T-helper 2 cell (primary cell): ENCODE measurements at places on chromosomes 12 and 14.

- DNase-seq, result peak; percentile 47
These were observed 1.3 kb downstream of the PRPH start for GRCh38 chr12:49296034-49296835.

DNA sequence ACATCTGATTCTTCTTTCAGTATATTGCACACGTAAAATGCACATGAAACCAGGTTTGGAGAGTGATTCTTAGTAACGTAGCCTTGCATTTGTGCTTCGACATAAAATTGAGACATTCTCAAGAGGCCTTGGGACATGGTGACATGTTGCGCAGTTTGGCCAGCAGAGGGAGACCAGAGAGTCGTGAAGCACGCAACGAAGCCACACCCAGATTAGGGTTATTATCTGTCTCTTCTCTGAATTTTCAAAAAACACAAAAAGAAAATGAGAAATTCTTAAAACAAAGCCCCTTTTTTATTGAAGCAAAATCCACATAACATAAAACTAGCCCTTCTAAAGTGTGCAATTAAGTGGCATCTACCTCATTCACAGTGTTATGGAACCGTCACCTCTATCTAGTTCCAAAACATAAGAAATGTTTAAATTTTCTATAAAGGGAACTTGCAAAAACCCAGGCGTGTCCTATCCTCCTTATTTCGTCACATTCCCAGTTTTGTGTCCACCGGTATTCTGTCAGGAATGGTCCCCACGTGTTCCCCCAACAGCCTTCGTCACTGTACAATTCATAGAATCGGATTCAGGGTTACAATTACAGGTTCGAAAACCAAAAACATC, 108.8 kb upstream of the ATF7IP start:
- peak; percentile 52 for DNase-seq

DNA sequence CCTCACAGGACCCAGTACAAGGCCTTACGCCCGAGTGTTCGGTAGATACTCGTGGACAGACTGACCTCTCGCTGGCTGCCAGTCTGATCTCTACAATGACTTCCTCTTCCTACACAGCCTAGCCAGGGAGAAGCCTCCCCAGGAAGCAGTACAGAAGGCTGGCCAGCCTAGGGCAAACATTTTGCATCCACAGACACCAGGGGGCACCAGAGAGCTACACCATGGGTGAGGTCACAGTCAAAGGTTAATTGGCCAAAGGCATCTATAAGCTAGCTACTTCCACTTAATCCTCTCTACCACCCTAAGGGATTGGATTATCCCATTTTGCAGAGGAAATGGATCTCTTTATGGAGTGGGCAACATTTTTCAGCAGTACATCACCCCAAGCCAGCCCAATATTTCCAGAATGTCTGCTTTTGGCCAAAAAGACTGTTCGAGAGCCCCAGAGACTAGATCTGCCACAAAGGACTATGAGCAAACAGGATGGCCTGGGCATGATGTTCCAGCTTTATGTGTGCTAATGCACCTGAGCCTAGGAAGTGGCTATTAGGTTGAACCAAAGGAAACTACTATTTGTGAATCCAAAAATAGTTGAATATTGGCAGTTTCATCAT, 14.6 kb upstream of the PNMA1 start:
- peak; percentile 81 for DNase-seq

DNA sequence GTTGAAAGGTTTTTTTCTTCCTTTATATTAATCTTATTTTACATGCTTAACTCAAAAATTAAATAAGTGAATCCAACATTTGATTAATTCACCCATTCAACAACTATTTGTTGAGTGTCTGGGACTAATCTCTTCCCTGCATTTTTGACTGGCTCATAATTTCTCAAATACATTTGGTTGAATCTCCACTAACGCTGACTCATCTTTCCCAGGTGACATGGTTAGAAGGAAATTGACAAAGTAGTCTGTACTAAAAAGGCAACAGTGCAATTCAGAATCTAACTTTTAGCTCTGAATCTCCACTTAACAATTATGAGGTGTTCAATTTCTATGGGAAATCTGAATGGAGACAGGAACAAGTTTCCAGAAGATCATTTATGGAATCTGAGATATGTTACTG, 88.9 kb downstream of the LIN7A start:
- DNase-seq, result no peak

DNA sequence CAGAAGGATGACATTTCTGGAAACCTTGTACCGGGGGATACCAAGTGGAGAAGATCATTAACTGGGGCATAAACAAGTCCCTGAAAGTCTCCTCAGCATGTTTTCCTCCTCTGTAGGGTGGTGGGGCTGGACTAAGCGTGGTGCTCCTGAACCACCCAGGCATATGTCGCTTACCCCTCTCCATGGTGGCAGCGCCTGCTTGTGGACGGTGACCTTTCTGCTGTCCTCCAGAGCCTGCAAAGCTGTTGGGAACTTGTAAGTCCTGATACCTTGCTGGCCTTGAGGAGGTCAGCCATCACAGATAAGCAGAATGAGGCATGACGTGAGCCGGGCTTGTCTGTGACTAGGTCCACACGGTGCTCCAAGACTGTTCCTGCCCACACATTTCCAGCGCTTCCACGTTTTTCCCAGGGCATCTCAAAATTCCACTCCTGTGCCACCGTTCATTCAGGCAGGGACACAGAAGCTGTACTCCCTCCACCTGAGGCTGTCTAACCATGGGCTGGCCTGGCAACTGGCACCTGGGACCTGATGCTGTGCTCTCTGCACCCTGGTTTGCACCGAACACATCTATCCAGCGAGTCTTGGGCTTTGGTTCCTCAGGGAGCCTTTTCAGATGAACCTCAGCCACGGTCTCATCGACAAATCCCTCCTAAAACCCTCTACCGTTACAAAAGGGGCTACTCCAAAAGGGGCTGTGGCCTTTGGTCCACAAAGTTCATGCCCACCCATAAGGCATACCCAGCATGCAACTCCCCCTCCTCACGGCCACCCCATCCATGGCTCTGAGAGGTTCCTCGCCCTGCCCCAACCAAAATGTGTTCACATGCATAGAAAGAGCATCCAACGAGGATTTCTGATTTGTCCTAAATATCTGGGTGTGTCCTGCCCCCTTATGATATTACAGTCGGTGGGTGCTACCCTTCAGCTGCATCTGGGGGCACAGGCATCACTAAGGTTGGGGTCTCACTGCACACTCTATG, 199.6 kb upstream of the DIO3 start:
- DNase-seq, result no peak

GRCh38 chr12:76259660-76260389, 88.4 kb downstream of the BBS10 start:
- no peak for DNase-seq

DNA sequence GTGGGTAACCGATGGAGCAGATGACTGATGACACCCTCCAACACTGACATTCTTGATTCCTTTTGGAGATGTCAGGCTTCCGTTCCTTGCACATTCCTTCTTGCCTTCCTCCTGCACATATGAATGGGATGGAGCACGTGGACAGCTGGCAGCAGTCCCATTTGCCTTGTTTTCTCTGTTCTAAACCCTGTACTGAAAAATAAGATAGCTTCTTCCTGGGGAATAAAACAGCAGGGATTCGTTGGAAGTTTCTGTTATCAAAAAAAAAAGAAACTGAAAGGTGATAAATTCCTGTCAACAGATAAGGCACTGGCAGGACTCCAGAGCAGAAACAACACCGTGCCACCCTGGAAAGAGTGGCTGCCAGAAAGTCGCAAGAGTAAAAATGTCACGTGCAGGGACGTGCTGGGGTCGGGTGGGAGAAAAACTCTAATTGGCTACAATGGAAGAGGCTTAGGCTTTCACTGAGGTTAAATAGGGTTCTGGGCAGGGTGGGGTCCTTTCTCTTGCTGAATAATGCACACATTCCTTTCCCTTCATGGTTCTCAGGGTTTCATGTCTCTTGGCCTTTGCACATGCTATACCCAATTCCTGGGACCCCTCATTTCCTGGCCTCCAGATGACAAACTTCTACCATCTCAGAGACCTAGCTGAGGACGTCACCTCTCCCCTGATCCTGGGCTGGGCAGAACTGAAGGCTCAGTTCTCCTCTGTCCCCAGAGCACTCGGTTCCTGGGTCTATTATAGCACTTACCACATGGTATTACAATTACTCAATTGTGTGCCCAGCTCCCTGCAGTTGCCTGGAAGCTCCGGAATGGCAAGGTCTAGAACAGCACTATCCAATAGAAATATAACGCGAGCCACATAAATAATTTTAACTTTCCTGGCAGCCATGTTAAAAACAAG, 7.0 kb upstream of the NUAK1 start:
- no peak for DNase-seq

- DNase-seq, result no peak
These were observed 329.9 kb downstream of the BMP4 start for GRCh38 chr14:53626761-53627160.

DNA sequence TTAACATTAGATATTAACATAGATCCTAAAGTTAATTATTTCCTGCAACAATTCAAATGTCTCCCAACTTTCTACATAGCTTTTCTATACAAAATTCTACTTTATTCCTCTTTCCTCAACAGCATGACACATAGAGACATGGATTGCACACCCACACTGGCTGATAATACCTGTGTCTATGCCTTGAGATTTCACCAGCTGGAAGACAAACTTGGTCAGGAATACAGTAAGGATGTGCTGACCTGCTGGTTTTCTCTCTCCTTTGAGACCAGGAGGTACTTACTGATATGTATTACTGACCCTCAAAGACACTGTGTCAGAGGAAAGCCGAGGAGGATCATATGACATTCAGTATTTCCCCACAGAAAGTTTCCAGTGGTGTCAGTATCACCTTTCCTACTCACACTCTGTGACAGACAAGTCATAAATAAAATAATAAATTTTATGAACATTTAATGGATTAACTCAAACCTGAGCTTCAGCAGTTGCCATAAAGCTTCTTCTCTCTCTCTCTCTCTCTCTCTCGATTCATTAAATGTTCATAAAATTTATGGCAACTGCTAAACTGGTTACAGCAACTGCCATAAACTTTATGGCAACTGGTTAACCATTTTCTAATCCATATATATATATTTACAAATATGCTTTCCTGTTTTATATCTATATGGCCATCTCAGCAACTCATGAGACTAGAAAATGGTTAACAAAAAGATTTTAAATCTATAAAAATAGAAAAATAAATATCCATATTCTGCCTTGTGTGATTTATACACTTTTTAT, 22.7 kb downstream of the EIF2S3B start:
- DNase-seq, result no peak

DNA sequence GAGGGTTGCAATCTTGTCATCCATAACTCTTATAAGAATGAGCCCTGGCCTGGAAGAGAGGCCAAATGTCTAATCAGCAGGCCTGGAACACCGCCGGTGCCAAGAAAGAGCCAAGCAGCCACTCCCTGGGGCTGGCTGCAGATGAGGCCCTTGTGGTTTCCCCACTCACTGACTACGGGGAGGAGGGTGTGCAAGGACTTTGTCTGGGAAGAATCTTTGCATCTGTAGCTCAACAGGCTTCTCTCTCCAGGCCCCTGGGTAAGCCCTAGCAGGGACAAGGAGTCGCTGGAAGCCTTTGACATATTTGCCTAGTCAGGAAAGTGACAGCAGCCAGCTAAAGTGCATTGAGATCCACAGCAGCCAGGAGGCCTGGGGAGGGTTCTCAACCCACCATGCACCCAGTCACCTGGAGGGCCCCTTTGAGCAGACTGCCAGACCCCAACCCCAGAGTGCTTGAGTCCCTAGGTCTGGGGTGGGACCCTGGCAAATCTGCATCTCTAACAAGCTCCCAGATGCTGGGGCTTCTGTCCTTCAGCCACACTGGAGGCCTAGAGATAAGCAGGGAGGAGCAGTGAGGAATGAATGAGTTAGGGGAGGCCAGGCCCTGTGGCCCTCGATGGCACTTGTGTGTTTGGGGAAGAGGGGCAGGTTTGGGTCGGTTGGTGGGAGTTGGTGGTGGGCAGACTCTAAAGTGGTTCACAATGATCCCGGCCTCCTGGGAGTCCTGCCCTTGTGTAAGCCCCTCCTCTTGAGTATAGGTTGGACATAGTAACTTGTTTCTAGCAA, 13.9 kb upstream of the LRTM2 start:
- DNase-seq, result no peak

GRCh38 chr12:65756956-65757511, 67.2 kb upstream of the HMGA2 start:
- no peak for DNase-seq

DNA sequence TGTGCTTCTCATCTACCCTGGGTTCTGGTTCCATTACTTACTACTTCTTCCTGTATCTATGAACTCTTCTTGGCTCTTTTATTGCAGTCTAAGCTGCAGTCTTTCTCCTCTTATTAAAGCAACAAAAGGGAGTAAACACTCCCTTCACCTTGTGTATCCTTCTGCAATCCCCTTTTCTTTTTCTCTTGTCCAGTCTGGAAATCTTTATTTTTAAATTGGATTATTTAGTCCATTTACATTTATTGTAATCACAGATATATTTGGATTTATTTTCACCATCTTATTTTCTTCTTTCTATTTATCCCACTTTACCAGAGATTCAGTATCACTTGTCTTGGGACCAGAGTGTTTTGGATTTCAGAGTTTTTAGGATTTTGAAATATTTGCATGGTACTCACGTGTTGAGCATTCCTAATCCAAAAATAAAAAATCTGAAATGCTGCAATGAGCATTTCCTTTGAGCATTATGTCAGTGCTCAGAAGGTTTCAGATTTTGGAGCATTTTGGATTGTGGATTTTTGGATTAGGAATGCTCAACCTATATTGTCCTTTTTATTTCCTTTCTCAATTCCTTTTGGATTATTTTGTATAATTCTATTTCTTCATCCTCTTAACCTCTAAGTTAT, 6.8 kb upstream of the ACVR1B start:
- no peak for DNase-seq

GRCh38 chr14:32345311-32345791, 16.3 kb downstream of the AKAP6 start:
- no peak for DNase-seq

DNA sequence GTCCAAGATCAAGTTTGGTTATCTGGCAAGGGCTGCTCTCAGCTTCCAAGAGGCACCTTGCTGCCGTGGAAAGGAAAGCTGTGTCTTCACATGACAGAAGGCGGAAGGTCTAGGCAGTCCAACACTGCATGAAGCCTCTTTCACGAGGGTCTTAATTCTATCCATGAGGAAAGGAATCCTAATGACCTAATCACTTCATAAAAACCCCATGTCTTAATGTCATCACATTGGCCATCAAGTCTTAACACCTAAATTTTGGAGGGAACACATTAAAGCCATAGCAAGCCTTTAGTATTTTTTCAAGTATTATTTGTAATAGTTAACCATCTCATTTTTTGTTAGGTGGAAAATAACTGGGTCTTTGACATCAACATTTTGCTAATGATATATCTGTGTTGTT, 858.3 kb downstream of the FLRT2 start:
- no peak for DNase-seq

DNA sequence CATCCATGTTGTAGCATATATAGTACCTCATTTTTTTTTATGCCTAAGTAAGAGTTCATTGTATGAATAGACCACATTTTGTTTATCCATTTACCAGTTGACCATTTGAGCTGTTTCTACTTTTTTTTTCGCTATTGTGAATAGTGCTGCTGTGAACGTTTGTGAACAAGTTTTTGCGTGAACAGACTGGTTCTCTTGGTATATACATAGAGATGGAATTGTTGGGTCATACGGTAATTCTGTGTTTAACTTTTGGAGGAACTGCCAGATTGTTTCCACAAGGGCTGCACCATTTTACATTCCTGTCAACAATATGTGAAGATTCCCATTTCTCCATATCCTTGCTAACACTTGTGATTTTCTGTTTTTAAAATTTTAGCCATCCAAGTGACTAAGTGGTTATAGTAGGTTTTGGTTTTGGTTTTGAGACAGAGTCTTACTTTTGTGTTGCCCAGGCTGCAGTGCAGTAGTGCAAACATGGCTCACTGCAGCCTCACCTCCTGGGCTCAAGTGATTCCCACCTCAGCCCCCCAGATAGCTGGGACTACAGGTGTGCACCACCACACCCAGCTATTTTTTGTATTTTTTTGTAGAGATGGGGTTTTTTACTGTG, 68.3 kb upstream of the AMN start:
- DNase-seq, result no peak
